ENCODE measurements at places on chromosomes 7 and 10.

DNA sequence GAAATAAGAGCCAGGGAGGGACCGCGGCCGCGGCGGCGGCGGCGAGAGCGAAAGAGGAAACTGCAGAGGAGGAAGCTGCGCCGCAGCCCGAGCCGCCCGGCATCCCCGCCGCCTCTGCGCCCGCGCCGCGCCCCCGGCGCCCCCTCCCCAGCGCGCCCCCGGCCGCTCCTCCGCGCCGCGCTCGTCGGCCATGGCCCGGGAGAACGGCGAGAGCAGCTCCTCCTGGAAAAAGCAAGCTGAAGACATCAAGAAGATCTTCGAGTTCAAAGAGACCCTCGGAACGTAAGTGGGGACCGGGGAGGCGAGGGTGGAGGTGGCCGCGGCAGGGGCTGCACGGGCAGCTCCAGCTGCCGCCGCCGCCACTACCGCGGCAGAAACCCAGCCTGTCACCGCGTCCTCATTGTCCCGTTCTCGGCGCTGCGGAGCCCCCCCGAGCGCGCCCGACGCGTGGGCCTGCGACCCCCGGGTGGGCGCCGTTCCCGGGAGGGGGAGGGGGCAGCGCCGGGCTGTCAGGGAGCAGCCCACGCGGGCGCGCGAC, 351 bp downstream of the CAMK1D start:
- DNase-seq = no peak

DNA sequence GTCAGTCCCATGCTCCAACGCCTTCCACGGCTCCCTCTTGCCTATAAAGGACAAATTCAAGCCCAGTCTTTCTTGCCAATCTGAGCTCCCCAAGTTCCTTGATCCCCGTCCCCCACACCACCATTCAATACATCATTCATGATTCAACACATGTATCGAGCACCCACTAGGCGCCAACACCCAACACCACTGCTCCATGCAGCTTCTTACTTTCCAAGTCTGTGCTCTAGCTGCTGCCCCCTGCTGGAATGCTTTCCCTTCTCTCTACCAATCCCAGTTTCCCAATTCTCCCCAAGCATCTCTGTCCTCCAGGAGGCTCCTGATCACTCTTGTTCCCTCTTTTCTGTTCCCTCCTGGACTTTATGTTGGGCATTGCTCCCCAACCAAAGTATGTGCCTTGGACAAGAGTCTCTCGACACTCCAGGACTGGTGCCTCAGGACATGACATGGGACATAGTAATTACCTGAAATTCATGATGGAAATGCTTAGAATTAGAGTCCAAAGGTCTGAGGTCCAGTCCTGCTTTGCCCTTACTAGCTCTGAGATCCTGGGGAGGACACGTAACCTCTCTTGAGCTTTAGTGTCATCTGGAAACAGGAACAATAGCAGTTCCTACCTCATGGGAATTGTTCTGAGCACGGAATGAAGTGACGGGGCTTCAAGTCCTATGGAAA, 172.7 kb downstream of the NEURL1 start:
- no peak for DNase-seq

DNA sequence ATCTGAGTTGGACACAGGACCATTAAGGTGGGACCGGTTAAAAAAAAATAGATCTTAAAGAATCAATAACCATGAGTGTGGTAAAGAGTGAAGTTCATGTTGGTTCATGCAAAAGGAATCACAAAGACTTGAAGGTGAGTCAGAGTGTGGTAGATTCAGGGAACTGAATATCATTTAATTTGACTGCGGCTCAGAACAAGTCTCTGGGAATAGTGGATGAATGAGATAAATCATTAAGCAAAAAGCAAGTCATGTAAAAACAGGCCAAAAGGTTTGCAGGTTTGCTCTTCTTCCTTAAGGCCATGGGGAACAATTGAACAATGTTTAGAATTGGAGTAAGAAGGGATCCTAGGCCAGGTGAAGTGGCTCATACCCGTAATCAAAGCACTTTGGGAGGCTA, 385.8 kb downstream of the ETV1 start:
- DNase-seq = no peak

DNA sequence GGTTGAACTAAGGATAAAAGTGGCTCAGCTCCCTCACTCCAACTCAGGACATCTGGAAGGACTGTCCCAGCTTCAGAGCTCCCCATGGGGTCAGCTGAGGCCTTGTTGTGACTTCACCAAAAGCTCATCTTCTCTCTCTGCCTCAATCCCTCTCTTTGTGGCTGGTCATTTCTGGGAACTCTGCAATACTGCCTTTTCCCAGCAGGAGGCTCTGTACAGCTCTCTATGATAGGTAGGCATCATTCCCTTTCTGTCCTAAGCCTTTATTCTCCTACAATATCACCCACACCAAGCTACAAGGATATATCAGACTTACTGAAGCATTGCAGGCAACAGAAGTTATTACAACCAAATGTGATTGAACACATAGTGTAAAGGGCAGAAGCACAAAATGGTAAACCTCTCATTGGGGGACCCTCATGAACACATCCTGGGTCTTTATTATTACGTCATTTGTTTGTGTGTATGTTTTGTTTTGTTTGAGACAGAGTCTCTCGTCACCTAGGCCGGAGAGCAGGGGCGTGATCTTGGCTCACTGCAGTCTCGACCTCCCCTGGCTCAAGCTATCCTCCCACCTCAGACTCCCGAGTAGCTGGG, 36.7 kb upstream of the PRPS1L1 start:
- DNase-seq = peak; percentile 8

DNA sequence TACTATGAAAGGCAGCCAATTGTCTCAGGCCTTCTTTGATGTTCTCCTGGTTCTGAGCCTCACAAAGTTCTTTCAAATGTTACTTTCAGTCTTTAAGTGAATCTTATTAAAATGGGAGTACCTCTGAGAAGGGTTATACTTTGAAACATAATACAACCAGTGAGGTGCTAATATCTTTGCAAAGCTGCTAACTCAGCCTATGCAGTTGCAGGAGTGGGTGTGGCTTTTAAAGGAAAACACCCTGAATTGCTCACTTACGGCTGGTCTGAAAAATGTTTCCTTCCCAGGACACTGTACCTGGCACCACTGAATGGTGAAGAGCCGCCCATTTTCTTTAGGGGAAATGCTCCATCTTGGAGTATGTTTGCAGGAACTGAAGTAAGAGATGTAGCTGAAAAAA, 130.9 kb downstream of the CHN2 start:
- DNase-seq = no peak

DNA sequence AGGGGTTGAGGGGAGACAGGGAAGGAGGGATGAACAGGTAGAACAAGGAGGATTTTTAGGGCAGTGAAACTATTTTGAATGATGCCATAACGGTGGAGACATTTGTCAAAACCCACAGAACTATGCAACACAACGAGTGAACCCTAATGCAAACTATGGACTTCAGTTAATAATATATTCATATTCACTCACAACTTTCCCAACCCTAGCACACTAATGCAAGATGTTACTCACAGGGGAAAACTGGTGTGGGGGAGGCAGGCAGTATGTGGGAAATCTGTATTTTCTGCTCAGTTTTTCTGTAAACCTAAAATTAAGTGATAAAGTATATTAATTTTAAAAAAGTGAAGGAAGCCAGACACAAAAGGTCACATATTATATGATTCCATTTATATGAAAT, 17.3 kb downstream of the GNA12 start:
- DNase-seq = no peak

- DNase-seq = no peak
These were observed 23.0 kb upstream of the TRIL start for GRCh38 chr7:28981161-28981465.

DNA sequence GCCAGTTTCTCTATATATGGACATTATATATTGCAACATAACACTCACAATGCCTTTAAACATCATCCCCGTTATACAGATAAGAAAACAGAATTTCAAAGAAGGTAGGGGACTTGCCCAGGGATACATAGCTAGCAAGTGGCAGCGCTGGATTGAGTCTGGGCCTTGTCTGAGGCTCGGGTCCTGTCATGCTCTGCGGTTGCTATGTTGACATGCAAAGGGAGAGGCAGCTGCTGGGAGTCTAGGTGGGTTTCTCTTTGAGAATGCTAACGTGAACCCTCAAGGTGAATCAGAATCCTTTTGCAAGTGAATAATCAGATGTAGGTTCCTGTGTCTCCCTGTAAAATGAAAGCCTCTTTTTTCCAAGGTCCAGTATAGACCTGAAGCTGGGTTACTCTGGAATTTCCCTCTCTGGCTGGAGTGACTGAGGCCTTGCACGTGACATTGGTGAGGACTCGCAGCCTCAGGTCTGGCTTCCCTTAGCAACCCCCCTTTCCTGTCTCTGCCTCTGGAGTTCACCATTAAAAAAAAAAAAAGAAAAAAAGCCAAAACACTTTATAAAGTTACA, 38.9 kb downstream of the TCF7L2 start:
- no peak for DNase-seq

DNA sequence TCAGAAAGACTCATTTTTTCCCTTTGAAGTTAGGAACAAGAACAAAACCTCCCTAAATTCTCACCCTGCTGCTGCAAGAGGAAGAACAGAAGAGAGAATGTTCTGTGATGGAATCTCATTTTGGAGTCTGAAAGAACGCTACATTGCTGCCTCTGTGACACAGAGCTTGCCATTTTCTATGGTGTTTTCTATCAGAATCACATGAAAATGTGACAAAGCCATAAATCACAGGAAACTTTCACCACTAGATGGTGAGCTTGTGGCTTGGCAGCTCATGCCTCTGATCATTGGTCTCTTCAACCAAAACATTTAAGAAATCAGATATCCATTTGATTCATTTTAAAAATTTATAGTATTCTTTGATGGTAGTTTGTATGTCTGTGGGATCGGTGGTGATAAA, 82.9 kb downstream of the CADPS2 start:
- DNase-seq = no peak

DNA sequence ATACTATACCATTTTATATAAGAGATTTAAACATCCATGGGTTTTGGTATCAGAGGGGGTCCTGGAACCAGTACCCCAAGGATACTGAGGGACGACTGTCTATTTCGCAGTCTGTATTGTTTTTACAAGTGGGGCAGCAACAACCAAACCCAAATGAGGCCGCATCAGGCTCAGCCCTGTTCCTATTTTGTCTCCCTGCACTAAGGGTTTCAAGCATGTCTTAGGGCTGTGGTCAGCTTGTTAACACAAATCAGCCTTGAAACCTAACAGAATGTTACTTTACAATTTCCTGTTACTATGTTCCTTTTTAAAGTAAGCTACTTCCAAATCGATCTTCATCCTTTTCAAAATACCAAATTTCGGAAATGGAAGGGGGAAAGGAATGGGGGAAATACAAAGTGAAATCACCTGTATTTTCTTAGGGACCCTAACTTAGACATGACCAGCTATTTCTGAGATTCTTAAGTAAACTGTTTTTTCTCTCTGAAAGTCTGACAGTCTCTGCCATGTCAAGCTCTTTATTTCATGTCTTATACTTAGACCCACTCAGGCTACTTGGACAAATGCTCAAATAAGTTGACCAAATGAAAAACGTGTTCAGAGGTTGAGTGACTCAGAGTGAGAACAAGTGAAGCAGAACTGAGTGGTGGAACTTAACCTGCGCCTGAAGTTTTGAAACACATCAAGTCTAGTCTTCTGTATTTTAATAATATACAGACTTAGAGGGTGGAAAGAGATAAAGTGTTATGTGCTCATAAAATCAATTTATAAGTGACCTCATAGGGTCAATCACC, 75.8 kb downstream of the C1GALT1 start:
- DNase-seq = peak; percentile 37

DNA sequence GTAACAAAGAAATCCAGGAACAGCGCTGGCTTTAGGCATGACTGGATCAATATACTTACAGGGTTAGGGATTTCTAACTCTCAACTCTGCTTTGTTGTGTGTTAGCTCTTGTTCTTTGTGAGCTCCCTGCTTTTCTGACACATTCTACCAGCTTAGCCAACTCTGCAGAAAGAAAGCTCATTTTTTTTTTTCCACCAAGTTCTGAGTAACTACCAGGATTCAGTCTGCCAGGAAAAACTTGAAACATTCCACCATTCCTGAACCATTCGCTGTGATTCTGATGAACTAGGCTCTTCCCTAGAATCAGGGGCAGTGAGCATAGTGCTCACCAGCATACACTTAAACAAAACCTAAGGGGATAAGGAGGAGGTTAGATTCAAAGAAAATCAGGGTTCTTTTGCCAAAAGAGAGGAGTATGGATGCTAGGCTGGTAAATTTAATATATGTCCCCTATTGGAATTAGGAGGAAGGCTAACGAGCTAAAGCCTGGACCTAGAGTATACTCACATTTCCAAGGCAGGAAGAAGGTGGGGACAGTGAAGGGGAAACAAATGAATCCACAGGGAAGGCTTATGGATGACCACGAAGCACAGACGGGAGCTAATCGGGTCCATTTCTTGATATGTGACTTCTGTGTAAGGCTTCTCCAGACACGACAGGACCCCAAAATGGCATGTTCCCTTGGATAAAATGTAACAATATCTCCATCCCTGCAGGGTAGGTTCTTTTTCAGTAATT, 183.4 kb downstream of the PRKG1 start:
- no peak for DNase-seq

GRCh38 chr10:90480466-90480865, 377.4 kb downstream of the HTR7 start:
- DNase-seq = no peak

GRCh38 chr7:155219154-155219531, 78.5 kb upstream of the INSIG1 start:
- no peak for DNase-seq

DNA sequence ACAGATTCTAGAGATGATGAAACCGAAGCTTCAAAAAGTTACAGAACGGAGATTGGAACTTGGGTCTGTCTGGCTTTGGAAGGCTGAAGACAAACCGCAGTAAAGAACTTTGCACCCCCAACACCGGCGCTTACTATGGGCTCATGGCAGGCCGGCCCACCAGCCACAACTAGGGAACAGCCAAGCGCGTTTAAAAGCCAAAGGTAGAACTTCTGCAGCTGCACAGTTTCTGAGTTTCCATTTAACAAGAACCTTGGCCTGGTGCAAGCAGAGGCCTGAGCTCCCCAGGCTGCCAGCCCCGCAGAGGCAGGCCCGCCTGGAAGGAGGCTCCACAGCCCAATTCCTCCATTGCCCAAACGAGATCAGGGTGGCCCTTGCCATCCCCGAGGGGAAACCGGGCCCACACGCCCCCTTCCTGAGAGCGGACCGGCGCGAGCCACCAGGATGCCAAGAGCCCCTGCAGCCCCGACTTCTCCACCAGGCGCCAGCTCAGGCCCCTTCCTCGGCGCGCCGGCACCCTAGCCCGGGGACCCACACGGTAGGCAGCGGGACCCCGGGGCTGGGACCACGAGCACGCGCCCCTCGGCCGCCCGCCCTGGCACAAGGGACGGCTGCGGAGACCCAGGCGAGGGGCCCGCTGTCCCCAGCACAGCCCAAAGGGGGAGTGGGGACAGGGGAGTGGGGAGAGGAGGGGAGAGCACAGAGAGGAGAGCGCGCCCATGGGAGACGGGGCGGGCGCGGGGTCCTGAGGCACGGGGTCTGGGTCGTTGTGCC, 566 bp downstream of the MAD1L1 start:
- peak; percentile 18 for DNase-seq

DNA sequence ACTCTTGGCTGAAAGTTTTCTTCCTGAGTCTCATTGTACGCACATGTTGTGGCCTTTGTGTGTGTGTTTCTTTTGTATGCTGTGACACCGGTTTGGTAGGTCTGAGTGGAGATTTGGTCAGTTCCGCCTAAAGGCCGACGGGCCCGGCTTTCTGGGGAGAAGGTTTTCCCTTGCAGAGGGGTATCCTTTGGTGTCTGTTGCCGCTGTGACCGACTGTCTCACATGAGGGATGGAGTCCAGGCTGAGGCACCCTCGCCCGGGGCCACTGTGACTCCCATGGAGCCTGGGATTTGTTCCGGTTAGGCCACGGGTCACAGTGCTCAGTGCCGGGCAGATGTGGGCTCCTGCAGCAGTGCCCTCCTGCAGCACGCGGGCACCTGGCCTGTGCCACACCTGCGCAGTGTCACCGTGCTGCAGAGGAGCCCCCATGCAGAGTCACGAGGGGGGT, 19.4 kb downstream of the INPP5A start:
- DNase-seq = no peak

GRCh38 chr10:62045765-62046521, 144.4 kb downstream of the ARID5B start:
- peak; percentile 41 for DNase-seq

Measured in CD4-positive, alpha-beta T cell treated with Interleukin-21 for 1 hour (primary cell).